ENCODE measurements at places on chromosomes 6 and 20. TPM values are rescaled to one million over a fixed set of nuclear protein-coding genes. Genes with fewer than 3 reads are reported as not detected.

GRCh38 chr6:7445885-7446461 lies 56.4 kb downstream of the RIOK1 start:
- H3K36me3 ChIP-seq, result no peaks in the 10 kb centered on the region
- H3K27me3 ChIP-seq, result no peaks in the 10 kb centered on the region
- no peak overlapping the region for H3K4me3 ChIP-seq
- no peak overlapping the region for H3K27ac ChIP-seq

BPIFB1 gene
- total RNA-seq, result not detected

ADGRB3 gene
- not detected for total RNA-seq

SNAI1 gene
- 4.3 TPM for total RNA-seq

- no peaks in the 10 kb centered on the region for H3K27me3 ChIP-seq
- H3K4me3 ChIP-seq, result no peak overlapping the region
- peaks cover 47% of the 10 kb centered on the region for H3K4me1 ChIP-seq
Observed at GRCh38 chr6:14379568-14379967, 262.0 kb downstream of the CD83 start.

DNA sequence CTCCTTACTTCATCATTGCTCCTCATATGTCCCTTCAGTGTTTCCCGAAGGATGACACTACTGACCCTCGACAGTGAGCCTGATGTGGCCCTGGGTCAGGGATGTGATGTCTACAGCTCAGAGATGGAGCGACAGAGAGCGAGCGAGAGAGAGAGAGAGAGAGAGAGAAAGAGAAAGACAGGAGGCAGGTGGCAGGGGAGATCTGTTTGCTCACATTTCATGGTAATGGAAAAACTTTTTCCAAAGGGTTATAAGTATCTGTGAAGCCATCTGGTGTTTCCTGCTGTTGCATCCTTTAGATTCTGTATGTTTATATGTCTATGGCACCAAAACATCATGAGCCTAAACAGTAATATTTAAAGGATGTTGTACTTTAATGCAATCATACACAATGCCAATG lies 77.2 kb downstream of the PPP1R3G start:
- no peaks in the 10 kb centered on the region for H3K27me3 ChIP-seq
- H3K27ac ChIP-seq, result no peak overlapping the region
- no peaks in the 10 kb centered on the region for H3K4me1 ChIP-seq
- no peaks in the 10 kb centered on the region for H3K36me3 ChIP-seq
- DNase-seq, result no peak

GRCh38 chr6:56831334-56831733 lies 123.6 kb upstream of the BEND6 start:
- DNase-seq, result no peak
- no peaks in the 10 kb centered on the region for H3K4me1 ChIP-seq
- H3K36me3 ChIP-seq, result no peaks in the 10 kb centered on the region

All from B cell (primary cell).